Omental fat pad (tissue), 4 donors: ENCODE measurements at places on chromosomes 1 and 21. TPM values are rescaled to one million over a fixed set of nuclear protein-coding genes. Genes with fewer than 3 reads are reported as not detected.

GRCh38 chr1:112674440-112674985, at the start of gene MOV10:
Gene MOV10 (plus strand): TSS chr1:112674659. CDS start chr1:112674913, 254 bp downstream.
- no peak for DNase-seq

DNA sequence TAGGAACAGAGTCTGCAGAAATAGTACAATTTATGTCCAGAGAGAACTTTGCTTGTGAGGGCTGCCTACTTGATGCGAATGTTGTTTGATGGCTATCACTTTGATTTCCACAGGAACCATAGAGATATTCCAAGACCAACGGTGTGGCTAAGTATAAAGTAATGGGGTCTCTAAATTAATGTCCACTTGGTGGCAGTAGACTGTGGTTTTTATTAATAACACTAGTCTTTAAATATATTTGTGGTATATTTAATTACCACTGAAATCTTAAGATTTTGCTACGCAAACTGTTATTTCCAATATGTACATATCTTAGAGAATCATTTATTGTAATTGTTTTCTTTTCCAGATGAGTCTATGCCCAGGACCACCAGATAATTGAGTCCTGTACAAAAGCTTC, 647.9 kb downstream of the PLA2G4A start:
- no peak for DNase-seq

DNA sequence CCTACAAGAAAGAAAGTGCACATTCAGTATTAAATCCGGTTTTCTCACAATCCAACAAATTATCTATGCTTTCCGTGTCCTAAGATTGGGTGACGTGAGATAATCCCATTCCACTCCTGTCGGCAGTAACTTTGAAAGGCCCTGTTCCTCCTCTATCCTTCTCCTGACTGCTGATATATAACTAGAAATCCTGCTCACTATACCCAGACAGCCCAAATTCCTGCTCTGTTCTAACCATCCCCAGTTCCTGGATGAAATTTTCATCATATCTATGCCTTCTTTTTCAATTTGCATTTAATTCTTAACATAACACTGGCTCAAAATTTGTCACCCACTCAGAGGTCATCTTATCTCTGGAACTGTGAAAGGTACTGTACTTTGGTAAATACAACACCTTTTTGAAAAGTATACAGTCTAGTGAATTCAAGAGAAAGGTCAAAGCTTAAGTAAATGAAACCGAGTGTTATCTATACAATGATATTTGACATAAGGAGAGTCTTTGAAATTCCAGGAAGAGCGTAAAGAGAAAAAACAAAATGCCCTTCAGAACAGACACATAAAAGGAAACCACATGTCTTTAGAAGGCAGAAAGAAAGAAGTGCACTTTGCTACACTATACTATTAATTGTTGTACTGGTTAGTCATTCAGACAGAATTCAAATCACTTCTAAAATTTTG, 200.5 kb upstream of the NEGR1 start:
- no peak for DNase-seq

DNA sequence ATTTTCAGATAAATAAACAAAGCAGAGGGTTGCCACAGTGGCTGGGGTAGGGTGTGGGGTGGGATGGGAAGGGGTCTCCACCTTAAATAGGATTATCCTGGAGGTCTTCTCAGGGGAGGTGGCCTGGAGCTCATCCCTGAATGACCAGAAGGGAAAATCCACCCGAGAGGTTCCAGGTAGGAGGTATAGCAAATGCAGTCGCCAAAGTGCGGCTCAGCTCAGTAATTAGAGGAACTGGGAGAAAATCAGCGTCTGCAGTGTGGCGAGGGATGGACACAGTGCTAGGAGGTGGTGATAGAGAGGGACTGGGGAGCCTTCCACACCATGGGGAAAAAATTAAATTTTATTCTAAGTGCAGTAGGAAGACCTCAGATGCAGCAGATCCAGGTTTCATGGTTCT, 584.5 kb downstream of the MATN1 start:
- no peak for DNase-seq

DNA sequence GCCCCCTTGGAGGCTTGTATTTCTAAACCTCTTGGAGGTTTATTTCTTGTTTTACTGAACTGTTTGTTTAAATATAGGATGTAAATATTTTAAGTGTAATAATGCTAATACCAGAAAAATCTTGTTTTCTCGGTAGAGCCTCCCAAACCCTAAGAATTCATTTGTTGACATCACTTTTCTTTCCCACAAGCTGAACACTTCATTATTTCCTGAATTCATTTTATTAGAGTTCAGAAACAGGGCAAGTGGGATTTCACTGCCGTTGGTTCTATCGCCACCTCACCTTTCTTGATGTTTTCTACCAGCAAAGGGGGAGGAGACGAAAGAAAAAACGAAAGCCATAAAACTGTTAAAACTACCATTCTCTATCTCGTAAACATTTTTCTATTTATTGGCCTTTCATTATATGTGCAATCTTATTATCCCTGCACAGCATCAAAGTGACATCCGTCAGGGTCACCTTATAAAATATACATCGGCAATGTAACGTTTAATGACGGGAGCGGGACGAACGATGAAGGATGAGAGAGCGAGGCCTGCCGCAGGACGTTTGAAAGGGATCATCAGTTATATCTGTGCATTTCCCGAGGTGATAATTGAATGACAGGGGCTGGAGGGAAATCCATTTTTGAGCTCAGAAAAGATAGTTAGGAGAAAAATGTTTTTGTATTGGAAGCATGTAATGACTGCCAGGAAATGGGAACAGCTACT, 59.5 kb downstream of the SLC45A1 start:
- no peak for DNase-seq

DNA sequence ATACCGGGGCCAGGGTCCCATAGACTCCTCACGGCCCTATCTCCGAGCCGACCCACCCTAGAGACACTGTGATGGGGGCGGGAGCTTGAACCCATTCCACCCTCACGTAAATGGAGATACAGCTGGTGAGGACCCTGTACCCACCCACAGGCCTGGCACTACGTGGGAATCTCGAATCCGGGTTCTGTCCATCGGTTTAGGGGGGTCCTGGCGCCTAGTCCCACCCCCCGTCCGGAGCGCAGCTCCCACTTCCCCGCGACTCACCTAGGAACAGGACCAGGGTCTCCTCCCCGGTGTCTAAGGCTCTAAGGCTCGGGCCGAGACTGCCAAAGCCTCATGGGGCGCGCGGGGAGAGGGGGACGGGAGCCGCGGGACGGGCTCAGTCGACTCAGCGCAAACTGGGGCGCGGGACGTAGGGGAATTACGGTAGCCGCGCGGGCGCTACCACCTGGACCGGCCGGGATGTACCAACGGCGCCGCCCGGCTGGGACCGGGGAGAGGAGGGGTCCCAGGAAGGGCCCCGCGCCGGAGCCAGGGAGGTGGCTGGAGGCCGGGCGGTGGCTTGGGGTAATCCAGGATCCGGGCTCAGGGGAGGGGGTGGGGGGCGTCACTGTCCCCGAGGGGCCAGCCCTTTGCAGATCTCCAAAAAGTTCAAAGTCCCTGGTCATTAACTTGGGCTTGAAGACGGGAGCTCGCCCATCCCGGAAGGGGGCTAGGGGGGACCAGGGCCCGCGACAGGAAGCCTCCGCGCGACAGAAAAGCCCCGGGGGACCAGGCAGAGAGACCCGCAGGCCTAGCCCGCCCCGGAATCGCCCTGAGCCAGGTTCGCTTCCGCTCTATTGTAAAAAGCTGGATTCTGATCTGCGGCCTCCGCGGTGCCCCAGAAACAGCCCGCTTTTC, 1.0 kb downstream of the PLEKHG5 start:
- DNase-seq, result peak; percentile 35

DNA sequence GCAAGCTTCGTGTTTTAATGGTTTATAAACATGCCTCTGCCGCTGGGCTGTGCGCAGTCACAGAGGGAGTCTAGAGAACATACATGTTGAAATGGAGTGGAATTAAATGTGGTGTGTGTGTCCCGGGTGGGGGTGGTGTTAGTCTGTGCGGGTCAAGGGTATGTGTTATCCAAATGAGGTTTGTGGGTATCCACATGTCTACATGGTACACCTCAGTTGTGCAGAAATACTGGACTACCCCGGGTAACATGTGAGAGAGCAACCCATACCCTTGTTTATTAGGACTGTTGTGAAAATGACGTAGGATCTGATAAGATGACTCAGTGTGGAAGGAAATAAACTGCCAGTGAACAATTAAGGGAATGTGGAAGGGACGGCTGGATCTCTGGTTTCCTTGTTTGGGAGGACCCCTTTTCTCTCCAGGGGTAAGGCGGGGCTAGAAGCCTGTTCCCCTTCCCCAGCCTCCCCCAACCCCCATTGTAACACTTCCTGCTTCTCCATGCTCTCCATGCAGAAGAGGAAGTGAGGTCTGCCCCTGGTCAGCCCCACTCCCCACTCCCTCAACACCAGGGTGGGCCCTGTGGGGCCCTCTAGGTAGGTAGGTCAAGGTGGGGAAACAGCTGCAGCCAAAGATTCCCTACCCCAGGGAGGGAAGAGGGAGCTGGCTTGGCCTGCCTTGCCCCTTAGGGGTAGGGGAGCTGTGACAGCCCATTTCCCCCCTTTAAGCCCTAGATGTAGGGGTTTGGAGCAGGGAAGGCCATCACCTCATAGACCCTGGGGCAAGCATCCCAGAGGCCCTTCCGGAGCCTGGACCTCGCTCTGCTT, 690 bp downstream of the EPS8L3 start:
- no peak for DNase-seq

GRCh38 chr1:87826681-87827251, 498.1 kb downstream of the LMO4 start:
- DNase-seq, result no peak

DNA sequence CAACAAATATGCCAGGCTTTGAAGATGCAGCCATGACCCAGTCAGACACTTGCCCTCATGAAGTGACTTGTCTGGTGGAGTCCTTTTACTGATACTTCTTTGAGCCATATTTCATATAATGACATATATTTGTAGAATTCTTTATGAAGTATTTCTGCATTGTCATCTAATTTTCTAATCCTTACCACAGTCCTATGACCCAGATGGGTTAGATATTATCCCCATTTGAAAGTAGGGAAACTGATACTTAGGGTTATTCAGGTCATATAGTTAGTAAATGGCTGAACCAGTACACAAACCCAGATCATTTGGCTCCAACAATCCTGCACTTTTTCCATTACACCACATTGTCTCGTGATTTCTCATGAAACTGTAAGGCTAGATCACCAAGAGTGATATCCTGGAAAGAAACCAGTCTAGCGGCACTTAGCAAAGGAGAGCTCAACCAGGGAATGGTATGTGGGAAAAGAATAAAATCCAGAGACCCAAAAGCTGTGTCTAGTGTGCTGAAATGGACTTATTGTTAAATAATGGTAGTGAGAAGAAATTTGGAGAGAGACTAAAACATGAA, 49.6 kb downstream of the ZFYVE9 start:
- DNase-seq, result no peak

GRCh38 chr1:8086055-8086454, 59.9 kb upstream of the ERRFI1 start:
- no peak for DNase-seq

GRCh38 chr1:78441921-78442320, 48.9 kb upstream of the PTGFR start:
- no peak for DNase-seq

- no peak for DNase-seq
Measured at GRCh38 chr1:94017155-94017829, 103.7 kb downstream of the ABCA4 start.

CD46 gene
- total RNA-seq, result 169 TPM

CGN gene
- total RNA-seq, result 5.6 TPM

CFAP74 gene
- 0.24 TPM for total RNA-seq

DRAM2 gene
- total RNA-seq, result 38.8 TPM
